ENCODE measurements at places on chromosomes 6 and 20.

GRCh38 chr6:84019141-84019841, 14.3 kb upstream of the MRAP2 start:
- DNase-seq, result no peak

GRCh38 chr6:163193326-163193725, 221.2 kb upstream of the QKI start:
- DNase-seq, result no peak

- DNase-seq, result no peak
Observed at GRCh38 chr6:119280668-119281067, 68.9 kb downstream of the MAN1A1 start.

DNA sequence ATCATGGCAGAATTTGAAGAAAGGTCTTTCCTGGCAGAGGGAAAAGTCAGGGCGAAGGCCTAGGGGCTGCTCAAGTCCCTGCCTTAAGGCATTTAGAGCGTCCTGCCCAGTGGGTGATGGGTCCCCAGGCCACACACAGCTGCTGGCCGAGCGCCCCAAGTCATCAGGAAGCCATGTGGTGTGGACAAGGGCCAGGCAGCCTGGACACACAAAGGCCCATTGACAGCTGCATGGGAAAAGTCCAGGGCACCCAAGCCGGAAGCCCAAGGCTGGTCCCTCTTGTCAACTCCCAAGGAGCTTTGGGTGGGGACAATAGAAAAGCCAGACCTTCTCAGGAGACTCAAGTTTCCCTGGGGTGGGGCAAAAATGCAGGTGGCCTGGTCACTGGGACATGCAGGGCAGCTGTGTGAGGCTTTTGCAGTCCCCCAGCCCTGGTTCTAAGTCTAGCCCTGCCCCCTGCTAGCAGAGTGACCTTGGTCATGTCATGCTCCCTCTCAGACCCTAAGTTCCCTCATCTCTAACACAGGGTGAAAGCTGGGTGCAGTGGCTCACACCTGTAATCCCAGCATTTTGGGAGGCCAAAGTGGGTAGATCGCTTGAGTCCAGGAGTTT, 44.3 kb upstream of the PTGIS start:
- DNase-seq, result no peak

DNA sequence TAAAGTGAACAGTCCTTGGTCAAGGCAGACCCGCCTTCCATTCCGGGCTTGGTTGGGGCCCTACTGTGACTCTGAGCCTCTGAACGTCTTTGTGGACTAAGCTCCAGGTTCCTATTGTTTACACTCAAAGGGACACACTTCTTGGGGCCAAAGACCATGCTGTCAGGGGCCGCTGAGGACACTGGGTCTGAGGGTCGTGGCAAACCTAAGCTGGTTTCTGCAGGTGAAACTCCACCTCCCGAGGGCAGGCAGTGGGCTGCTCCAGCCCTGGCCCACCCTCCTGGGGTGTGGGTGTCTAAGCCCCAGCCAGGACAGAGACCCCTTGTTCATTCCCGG, 43.1 kb downstream of the DSTN start:
- peak; percentile 2 for DNase-seq

GRCh38 chr6:4800662-4801061, 24.5 kb downstream of the CDYL start:
- DNase-seq, result no peak

GRCh38 chr6:166554316-166554715, 32.2 kb downstream of the RAMACL start:
- DNase-seq, result no peak

DNA sequence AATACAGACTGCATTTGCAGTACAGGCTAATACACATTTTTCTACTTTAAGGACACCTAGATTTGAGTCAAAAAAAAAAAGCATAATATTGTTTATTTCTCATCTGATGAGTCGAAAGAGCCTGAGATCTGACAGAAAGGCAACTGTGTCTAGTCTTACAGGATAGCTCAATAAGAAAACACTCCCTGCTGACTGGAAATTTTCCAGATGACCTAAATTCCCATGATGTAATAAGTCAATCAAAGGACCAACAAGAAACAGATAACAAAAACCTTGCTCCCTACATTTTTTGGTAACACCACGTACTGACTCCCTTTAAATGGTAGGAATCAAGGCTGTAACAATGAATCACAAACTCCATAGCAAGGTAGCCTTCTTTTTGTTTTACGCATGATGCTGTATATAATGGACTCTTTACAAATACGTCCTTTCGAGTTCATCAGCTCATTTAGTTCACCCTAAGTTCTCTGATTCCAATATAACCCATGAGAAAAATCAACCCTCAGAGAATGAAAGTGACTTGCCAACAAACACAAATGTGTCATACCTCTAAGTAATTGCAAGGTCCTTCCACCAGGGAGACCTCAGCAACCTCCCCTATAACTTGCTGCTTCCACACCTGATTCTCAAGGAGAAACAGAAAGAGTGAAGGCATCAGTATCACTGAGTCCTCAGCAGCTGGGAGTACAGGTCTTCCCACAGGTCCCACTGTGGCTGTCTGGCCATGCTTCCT, 12.1 kb downstream of the TBX18 start:
- no peak for DNase-seq

All from GM12892 (cell line).